ENCODE measurements at places on chromosomes 1 and 21. TPM values are rescaled to one million over a fixed set of nuclear protein-coding genes. Genes with fewer than 3 reads are reported as not detected.

Gene ELF3
- total RNA-seq: 1,083 TPM

Gene HLX
- 14.6 TPM for total RNA-seq

Gene OR6P1
- not detected for total RNA-seq

Gene CLDN17
- not detected for total RNA-seq

DNA sequence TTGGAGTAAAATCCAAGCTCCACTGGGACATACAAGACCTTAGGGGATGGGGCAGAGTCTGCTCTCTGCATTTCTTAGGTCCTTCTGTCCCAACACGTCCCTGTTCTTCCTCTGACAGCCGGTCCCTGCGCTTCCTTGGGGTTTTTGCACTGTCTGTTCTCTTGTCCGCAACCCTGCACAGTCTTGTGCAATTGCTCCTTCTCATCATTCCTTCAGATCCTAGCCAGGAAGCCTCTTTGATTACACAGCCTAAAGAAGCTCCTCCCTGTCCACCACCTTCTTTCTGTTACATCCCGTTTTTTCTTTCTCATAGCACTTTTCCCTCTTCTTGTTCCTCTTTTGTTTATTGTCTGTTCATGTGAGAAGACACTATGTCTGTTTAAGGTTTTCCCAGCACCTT is 19.9 kb downstream of the ACOT11 start:
- DNase-seq: no peak

GRCh38 chr1:50970931-50971582 is 1.0 kb downstream of the CDKN2C start:
- no peak for DNase-seq

GRCh38 chr1:172414331-172414730 is 6.2 kb upstream of the C1orf105 start:
- no peak for DNase-seq

GRCh38 chr1:170164103-170164763 is 18.5 kb downstream of the NTMT2 start:
- DNase-seq: no peak

- no peak for DNase-seq
These were observed 7.8 kb downstream of the IRF6 start for GRCh38 chr1:209797978-209798639.

- no peak for DNase-seq
These were observed 3.9 kb upstream of the CD247 start for GRCh38 chr1:167522246-167522645.

DNA sequence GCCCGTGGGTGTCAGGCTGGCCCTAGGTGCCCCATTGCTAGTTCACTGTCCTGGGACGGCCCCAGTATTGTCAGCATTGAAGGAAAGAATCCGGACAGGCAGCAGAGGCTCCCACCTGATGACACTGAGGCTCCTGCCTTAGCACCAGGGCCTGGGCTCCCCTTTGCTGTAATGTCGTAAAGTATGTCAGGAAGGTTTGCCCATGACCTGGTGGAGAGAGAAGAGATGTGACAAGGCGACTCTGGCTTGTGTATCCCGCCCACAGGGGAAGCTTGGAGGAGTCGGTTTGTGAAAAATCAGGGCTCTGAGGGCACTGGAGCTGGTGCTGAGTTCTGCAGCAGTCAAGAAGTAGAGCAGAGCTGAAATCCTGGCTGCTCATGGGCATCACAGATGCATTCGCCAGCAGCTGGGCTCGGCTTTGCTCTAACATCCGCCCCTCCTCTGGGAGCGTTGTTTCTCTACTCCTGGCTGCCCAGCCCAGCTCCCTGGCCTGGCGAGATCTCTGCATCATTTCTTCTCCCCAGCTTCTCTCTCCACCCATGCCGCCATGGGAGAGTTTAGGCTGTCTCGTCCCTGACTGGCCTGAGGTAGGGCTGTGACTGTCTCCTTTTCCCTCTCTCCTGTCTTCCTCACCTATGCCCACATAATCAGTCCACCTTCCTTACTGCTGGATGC is 74.1 kb downstream of the ADARB1 start:
- no peak for DNase-seq

DNA sequence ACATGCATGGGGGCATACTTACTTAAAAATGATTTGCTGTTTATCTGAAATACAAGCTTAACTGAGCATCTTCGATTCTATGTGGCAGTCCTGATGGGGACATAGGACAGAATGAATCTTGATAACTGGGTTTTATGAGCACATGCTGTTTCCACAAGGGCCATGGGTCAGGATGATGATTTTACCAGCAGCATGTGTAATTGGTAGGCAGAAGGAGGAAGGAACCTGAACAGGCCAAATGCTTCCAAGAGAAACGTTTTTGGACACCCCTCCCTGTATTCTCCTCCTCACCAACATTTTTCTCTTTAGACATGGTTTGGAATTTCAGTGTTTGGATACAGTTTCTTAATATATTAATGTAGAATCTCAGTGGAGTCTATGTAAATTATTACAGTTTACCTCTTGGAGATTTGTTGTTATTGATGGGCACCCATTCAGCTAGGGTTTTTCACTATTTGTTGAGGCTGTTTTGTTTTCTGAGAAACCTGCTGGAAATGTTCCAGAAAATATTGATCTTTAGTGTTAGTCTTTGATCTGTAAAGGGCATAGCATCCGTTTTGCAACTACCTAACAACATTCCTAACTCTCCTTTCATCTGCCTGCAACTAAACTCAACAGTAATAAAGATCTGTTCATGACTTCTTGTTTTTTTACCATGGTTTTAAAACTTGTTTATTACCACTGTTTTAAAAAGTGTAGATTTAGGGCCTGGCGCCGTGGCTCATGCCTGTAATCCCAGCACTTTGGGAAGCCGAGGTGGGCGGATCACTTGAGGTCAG is 42.0 kb downstream of the TBCE start:
- no peak for DNase-seq

All from stomach (tissue), 19 donors.